ENCODE measurements at places on chromosomes 12 and 14. TPM values are rescaled to one million over a fixed set of nuclear protein-coding genes. Genes with fewer than 3 reads are reported as not detected.

The CLEC1B gene
- total RNA-seq = not detected

The ZNF385A gene
- total RNA-seq = 9.1 TPM

GRCh38 chr12:28296287-28296686 lies 106.0 kb downstream of the CCDC91 start:
- DNase-seq = no peak

The OSBPL8 gene
- 62.0 TPM for total RNA-seq

DNA sequence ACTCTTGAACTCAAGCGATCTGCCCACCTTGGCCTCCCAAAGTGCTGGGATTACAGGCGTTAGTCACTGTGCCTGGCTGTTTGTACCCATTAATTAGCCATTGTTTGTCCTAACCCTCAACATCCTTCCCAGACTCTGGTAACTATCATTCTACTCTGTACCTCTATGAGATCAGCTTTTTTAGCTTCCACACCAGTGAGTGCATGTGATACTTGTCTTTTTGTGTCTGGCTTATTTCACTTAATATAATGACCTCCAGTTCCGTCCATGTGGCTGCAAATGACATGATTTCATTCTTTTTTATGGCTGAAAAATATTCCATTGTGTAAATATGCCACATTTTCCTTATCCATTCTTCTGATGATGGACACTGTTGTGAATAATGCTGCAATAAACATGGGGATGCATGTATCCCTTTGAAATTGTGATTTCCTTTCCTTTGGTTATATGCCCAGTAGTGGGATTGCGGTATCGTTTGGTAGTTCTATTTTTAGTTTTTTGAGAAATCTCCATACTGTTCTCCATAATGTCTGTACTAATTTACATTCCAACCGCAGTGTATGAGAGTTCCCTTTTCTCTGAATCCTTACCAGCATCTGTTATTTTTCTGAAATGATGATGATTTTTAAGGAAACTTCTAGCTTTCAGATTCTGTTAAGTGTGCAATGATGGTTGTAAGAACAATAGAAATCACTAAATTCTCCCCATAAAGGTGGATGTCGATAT lies 6.7 kb upstream of the PPP4R3A start:
- no peak for DNase-seq

The CCDC175 gene
- not detected for total RNA-seq

The LRRC10 gene
- total RNA-seq = not detected

GRCh38 chr12:92603741-92604432 lies 98.9 kb upstream of the PLEKHG7 start:
- DNase-seq = peak; percentile 17

The LMNTD1 gene
- not detected for total RNA-seq

DNA sequence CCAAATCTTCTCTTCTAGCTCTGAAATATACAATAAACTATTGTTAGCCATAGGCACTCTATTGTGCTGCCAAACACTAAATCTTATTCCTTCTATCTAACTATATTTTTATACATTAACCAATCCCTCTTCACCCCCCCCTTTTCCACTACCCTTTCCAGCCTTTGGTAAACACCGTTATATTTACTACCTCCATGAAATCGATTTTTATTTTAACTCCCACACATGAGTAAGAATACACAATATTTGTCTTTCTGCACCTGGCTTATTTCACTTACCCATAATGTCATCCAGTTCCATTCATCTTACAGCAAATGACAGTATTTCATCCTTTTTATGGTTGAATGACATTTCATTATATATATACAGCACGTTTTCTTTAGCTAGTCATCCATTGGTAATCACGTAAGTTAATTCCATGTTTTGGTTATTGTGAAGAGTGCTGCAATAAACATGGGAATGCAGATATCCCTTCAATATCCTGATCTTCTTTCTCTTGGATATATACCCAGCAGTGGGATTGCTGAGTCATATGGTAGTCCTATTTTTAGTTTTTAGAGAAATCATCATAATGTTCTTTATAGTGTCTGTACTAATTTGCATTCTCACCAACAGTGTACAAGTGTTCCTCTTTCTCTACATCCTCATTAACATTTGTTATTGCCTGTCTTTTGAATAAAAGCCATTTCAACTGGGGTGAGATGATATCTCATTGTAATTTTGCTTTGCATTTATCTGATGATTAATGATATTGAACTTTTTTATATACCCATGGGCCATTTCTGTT lies 34.2 kb upstream of the PLBD1 start:
- no peak for DNase-seq

The KCNH5 gene
- total RNA-seq = not detected

The C1S gene
- 7.1 TPM for total RNA-seq

- DNase-seq = no peak
Observed at GRCh38 chr12:104055686-104056388, 5.8 kb upstream of the GLT8D2 start.

GRCh38 chr12:91990525-91990924 lies 155.1 kb downstream of the BTG1 start:
- DNase-seq = no peak

GRCh38 chr12:93777254-93777653 lies 100.1 kb downstream of the CRADD start:
- no peak for DNase-seq

The PAPLN gene
- total RNA-seq = 0.59 TPM

The FOXA1 gene
- total RNA-seq = 131 TPM

GRCh38 chr14:50669441-50669986 lies 1.4 kb upstream of the SAV1 start:
- DNase-seq = no peak

- no peak for DNase-seq
Observed at GRCh38 chr12:67078957-67079356, 190.2 kb upstream of the CAND1 start.

GRCh38 chr14:88380405-88380804 lies 5.1 kb upstream of the SPATA7 start:
- DNase-seq = no peak

DNA sequence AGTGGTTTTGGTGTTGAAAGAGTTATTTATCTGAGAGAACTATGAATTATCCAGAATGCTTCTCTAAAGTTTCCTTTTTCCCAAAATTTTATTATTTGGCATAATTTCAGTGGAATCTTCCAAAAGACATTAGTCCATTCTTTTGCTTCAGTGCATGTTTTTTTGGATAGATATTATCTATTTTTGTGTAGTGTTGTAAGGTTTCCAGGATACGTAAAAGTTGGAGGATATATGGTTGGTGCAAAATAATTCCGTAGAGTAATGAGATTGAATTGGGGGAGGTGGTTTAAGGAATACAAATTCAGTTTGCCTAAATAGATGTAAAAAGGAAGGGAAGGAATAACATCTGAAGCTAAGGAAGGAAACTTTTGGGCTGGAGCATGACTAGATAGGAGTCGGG lies 186.6 kb downstream of the RGS6 start:
- DNase-seq = no peak

DNA sequence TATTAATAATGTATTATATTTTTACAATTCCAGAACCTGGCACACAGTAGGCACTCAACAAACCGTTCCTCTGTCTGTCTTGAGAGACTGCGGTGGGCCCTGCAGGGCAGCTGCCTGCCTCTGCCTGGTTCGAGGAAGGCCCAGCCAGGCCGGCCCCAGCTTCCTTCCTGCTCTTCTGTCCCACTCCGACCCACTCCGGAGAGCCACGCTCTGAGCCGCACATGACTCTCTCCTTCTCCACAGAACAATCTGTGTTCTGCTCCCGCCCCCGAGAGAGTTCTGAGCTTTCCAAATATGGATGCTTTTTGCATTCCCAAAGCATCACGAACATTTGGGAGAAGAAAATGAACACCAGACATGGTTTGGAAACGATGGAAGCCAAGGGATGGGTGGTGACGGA lies 57.3 kb downstream of the TTC7B start:
- DNase-seq = no peak

- DNase-seq = no peak
Observed at GRCh38 chr12:54977155-54977554, 7.4 kb downstream of the TESPA1 start.

The PZP gene
- total RNA-seq = not detected

The ATL1 gene
- 3.1 TPM for total RNA-seq

DNA sequence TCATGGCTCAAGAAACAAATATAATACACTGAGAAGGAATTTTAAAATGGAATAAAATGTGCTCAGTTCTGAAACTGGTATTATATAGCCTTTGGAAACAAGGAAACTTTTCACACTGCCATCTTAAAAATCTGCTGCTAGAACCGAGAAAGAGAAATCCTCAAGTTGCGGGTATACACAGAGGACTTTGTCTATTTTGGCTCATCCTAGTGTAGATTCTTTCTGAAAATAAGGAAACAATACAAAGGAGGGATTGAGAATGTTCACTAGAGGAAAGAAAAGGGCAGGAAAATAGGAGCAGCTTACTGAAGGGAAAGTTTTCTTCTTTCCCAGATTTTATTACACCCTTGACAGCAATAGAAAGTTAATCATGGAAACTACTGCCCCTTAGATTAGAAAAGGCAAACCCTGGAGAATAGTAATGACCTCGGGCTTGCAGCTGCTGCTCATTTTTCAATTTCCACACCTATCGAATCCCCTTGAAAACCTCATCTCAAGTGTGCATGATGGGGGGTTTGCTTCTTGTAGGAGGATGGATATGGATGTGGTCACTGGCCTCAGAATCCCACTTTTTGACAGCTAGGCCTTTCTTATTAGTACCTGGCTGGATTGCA lies 104.6 kb downstream of the DAAM1 start:
- DNase-seq = no peak

The CAPS2 gene
- total RNA-seq = 12.1 TPM

GRCh38 chr12:114920771-114921554 lies 237.0 kb upstream of the TBX3 start:
- no peak for DNase-seq

DNA sequence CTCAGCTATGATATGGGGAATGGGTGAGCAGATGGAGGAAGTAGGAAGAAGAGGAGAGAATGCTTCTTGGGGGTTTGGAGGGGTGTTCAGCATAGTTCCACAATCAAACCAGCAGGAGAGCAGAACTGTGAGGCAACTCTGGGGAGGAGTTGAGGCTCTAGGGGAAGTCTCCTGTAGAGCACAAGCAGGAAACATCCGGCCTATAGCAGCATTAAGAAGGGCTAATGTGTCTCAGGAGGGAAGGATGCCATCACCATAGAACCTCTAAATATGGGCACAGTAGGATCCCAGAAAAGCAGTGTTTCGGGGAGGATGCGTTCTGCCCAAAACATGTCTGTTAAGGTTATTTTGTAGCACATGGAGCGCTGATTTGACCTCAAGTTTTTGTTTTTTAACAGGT lies 8.4 kb upstream of the SALL2 start:
- DNase-seq = no peak

- no peak for DNase-seq
Observed at GRCh38 chr12:26833743-26834490, 923 bp upstream of the ITPR2 start.

GRCh38 chr12:51321882-51322281 lies 2.1 kb downstream of the BIN2 start:
- DNase-seq = no peak

The DDN gene
- 0.12 TPM for total RNA-seq

GRCh38 chr12:89247541-89247942 lies 104.8 kb downstream of the DUSP6 start:
- DNase-seq = no peak

GRCh38 chr12:126830778-126831680 lies 1435.9 kb upstream of the TMEM132C start:
- peak; percentile 21 for DNase-seq

DNA sequence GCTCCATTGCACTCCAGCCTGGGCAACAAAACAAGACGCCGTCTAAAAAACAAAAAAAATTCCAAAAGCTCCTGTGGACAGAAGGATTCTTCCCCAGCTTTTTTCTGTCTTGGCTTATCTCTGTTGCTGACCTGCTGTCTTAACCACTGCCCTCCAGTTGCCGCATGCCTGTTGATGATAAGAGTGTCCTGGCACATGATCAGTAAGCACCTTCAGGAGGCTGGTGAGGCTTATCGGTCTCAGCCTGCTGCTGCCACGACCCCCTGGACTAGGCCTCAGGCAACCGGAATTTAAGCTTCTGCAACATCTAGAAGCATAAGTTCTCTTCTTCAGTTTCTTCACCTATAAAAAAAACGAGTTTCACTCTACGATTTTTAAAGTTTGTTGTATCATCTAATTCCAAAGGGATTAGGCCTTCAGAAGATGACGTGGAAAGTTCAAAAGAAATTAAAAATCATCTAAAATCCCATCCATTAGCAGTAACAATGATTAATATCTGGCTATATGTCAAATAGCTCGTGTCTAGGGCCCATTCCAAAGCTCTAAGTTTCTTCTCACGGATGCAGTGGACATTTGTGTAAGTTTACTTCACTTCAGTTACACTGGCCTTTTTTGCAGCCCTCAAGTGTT lies 46.4 kb downstream of the RESF1 start:
- no peak for DNase-seq

DNA sequence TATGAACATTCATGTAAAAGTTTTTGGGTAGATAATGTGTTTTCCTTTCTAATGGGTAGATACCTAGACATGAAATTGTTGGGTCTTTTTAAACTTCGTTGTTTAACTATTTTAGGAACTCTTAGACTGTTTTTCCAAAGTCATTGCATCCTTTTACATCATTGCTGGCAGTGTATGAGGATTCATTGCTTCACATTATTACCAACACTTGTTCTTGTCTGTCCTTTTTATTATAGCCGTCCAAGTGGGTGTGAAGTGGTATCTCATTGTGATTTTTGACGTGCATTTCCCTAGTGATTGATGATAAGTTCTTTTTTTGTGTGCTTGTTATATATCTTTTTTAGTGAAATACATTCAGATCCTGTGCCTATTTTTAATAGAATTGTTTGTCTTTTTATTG lies 39.4 kb downstream of the USP15 start:
- DNase-seq = no peak

GRCh38 chr14:90154110-90154509 lies 92.3 kb downstream of the KCNK13 start:
- no peak for DNase-seq

The SPX gene
- not detected for total RNA-seq

DNA sequence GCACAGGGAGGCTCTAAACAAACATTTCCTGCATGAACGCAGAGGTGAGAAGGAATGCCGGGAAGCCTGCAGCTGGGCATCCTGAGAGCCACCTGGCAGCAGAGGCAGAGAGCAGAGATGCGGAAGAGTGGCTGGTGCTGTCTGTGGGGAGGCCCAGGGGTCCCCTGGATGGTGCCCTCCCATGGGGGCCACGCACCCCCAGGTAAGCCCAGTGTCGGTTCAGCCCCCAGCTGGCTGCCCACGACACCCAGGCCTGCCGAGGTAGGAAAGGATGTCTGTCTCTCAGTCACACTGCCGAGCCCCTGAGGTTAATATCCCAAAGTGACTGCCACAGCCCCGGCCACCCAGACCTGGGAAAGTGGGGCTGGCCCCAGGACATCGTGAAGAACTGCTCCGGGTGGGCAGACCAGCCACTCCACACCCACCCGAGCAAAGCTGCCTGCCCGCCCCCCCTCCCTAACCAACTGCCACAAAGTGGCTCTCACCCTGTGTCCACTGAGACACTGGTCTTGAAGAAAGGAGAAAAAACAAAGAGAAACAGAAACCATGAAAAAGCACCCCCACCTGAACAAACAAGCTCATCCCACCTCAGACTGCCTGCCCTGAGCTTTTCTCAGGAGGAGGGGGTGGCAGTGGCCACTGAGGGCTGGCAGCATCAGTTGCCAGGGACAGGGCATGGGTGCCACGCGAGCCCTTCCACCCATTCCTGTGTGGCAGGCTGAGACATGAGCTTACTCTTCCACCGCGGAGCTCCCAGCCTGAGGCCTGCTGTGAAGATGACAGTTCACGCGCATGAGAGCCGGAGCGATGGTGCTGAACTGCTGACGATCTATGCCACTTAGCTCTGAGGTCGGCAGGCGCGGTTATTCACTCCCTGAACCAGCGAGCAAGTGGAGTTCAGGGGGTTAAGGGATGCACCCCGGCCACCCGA lies 40.8 kb downstream of the CCDC88C start:
- no peak for DNase-seq

- no peak for DNase-seq
Observed at GRCh38 chr12:10067264-10067663, 31.5 kb downstream of the CLEC1A start.

All from Calu3 (cell line).